ENCODE measurements at places on chromosomes 7 and 10. TPM values are rescaled to one million over a fixed set of nuclear protein-coding genes. Genes with fewer than 3 reads are reported as not detected.

DNA sequence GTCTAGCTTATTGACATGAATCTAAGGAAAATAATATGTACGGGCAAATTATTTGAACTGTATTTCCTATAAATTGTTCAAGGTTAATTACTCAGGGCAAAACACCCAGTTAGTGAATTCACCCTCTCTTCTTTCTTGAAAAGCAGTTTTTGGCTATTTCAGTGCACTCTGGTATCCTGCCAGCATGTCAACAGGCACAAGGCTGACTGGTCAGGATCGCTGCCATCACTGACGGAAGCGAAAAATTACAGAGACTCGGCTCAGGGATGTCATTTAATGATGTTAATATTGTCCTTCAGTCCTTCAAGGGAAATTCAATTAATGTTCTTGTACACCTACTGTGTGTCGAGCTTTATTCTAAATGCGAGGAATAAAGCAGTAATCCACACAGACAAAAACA is 28.3 kb upstream of the OLAH start:
- no peak for DNase-seq

DNA sequence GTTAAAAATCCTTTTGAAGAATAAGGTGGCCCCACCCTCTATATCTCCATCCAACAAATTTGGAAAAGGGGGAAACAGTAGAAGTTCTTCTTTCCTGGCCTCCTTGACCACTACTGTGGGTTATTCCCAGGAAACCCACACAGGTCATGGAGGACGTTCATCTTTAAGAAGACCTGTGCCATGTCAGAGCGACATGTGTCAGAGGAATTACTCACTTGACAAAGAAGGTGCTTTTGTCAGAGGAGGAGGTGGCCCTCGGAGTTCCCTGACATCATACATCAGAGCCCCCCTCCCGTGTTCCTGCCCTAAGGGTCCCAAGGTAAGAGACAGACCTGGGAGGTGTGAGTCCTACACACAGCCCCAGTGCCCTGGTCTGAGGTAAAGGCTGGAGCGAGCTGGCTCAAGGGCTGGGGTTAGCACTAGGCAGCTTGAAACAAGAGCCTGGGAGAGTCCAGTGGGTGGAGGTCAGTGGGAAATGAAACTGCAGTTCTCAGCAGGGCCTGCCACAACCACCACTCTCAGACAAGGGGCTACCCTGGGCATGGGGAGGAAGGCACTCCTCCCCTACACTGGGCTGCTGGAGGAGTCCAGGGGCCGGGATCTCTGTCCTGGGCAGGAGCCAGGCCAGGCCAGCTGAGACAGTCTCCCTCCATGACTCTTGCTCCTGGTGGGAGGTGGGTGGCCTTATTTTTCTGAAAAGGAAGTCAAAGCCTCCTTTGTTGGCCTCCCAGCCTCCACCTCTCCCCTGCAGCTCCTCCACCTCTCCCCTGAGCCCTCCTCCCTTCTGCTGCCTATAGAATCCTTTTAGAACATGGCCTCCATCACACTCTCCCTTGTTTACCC is 21.8 kb upstream of the ZMIZ1 start:
- no peak for DNase-seq

DNA sequence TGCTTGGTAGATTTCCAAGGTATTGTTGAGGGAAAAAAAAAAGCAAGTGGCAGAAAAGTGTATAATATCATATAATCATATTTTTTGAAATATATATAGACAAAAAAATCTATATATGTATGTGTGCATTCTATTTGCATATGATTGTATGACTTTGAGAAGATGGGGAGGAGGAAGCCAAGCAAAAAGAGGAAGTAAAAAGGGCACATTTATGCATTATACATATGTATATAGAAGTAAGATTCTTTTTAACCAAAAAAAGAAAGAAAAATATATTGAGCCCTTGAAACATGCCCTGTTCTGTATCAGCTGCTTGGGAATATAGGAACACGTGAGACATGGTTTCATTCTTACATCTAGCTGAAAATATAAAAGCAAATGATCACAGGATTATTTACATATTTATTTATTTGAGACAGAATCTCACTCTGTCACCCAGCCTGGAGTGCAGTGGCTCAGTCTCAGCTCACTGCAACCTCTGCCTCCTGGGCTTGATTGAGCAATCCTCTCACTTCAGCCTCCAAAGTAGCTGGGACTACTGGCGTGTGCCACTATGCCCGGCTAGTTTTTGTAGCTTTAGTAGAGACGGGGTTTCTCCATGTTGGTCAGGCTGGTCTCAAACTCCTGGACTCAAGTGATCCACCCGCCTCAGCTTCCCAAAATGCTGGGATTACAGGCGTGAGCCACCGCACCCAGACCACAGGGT is 18.0 kb upstream of the SLF2 start:
- DNase-seq = no peak

GRCh38 chr10:90592638-90593302 is 265.1 kb downstream of the HTR7 start:
- peak; percentile 63 for DNase-seq

DNA sequence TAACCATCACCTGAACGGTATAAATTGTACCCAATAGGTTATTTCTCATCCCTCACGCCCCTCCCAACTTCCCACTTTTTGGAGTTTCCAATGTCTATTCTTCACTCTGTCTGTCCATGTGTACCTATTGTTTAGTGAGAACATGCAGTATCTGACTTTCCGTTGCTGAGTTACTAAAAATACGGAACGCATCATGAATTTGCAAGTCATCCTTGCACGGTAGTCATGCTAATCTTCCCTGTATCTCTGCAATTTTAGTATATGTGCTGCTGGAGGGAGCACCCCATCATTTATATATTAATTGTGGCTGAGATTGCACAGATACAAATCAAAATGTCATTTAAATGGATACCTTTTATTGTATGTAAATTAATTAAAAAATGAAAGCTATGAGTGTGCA is 75.7 kb upstream of the SFMBT2 start:
- DNase-seq = no peak

DNA sequence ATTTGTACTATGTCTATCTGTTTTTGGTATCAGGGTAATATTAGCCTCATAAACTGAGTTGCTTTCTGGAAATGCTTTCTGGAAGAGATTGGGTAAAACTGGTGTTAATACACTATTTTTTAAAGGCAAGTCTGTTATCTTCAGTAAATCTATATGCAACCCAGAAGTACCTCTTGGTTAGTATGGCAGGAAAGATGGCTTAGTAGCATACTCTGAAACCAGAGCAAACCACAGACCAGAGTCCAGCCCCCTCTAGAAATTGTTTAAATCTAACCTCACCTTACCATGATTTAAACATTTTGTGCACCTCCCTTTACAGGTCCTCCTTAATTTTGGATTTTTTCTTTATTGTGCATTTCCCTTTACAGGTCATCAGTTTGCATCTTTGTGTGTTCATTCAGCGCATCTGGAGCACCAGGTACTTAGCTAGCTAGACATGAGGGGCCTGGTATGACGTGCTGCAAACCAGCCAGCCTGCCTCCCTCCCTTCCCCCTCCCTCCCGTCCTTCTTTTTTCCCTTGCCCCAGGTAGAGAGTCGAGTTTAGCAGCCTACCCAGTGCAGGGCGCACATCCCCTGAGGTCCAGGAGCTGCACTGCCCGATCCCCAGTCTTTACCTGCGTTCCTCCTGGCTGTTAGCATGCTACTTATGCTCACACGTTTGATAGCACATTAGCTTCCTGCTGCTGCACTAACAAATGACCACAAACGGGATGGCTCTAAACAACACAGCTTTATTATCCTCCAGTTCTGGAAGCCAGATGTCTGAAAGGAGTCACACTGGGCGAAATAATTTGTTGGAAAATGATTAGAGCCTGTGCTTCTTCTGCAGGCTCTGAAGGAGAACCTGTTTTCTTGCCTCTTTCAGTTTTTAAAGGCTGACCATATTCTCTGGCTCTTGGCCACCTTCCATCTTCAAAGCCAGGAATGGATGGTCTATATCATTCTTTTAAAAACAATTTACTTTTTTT is 299.9 kb upstream of the HABP2 start:
- peak; percentile 63 for DNase-seq

CUBN gene
- polyA plus RNA-seq = 0.27 TPM

Data from brain (organoid and tissue), 16 donors.